ENCODE measurements at places on chromosomes 16 and 17.

DNA sequence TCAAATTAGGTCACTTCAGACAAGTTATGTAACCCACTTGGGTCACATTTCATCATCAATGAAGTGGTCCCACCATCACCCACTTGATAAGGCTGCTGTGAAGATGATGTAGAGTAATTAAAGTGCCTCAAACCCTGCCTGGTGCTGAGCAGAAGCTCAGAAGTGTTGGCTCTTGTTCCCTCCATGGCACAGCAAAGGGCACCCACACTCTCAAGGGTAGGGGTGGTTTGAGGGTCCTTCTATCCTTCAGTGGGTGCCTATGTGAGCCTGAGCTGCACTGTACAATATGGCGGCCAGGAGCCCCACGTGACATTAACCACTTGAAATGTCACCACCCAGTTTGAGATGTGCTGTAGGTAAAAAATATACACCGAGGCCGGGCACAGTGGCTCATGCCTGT is 71.5 kb downstream of the CYTH1 start:
- no peak for DNase-seq

GRCh38 chr17:83079766-83080578 is 563 bp downstream of the METRNL start:
- no peak for DNase-seq

GRCh38 chr17:31392856-31393748 is 1.6 kb downstream of the RAB11FIP4 start:
- no peak for DNase-seq

DNA sequence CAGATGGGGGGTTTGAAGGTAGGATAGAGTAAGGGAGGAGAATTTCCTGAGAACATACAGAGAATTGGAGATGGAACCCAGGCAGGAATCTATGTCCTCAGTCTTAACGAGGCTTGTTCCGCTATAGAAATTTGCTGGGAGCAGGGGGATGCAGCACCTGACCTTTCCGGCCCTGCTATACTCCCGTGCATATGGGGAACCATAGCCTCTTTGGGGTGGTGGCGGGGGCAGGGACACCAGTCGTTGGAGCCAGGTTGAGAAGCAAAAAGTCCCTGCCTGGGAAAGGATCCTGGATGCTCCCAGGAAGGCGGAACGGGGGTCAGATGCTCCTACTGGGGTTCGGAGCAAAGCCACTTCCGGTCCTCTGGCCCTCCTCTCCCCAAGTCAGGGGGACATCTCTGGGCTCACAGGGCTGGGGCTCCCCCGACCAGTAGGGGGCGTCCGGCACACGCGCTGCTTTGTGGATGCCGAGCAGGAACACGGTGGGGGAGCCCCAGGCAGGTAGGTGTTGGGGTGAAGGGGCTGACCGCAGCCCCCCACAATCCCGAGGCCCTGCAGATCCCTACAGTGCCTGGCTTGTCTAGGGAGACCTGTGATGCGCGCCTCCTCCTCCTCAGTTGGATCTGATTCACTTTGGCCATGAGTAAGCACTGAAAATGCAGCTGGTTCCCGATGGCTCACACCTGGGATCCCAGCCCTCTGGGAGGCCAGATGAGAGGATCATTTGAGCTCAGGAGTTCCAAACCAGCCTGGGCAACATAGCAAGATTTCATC is 15.5 kb upstream of the TFAP4 start:
- DNase-seq, result peak; percentile 82

DNA sequence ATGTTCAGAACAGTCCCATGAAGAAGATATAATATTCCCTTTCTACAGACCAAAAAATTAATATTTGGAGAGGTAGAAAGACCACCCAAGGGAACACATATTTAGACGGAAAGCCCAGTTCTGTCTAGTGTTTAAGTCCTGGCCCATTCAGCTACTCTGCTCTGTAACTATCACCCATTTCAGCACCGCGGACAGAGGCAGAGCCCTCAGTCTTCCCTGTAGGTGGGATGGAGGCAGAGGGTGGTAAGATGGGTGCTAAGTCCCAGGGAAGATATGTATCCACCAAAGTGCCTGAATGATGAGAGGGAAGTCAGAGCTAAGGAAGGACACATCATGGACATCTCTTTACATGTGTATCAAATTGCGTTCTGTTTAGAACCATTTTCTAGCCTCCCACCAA is 27.8 kb upstream of the C16orf78 start:
- DNase-seq, result no peak

DNA sequence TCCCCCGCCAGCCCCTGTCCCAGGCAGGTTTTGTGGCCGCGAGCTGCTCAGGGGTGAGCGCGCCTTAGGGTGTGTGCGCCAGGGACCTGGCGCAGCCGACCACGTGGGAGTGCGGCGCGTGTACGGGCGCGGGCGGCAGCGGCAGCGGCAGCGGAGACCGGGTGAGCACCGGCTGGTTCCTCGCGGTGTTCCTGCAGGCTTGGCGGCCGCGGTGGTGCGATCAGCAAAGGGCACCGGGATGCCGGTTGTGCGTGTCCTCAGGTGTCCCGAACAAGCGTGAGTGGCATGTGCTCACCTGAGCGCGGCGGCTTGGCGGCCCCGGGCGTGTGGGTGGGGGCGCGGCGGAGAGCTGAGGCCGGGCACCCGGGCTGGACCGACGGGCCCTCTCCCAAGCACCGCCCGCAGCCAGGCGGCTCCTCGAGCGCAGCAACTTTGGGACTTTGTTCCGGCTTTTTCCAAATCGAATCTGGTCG is 381 bp upstream of the HSD11B2 start:
- DNase-seq, result no peak

DNA sequence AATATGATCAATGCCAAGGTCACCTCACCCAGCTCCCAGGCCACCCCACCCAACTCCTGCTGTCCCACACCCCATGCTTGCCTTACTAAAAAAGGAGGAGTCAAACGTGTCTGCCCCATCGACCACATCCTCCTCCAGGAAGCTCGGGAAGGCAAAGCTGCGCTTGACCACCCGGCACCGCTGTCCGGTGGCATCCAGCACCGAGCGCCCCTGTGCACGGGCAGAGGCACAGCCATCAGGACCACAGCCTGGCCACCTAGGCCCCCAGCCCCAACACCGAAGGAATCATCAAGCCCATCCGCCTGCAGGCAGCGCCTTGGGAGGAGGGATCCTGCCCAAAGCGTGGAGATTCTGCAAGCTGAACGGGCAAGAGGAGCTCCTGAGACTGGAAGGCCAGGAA is 10.2 kb downstream of the AANAT start:
- peak; percentile 12 for DNase-seq

DNA sequence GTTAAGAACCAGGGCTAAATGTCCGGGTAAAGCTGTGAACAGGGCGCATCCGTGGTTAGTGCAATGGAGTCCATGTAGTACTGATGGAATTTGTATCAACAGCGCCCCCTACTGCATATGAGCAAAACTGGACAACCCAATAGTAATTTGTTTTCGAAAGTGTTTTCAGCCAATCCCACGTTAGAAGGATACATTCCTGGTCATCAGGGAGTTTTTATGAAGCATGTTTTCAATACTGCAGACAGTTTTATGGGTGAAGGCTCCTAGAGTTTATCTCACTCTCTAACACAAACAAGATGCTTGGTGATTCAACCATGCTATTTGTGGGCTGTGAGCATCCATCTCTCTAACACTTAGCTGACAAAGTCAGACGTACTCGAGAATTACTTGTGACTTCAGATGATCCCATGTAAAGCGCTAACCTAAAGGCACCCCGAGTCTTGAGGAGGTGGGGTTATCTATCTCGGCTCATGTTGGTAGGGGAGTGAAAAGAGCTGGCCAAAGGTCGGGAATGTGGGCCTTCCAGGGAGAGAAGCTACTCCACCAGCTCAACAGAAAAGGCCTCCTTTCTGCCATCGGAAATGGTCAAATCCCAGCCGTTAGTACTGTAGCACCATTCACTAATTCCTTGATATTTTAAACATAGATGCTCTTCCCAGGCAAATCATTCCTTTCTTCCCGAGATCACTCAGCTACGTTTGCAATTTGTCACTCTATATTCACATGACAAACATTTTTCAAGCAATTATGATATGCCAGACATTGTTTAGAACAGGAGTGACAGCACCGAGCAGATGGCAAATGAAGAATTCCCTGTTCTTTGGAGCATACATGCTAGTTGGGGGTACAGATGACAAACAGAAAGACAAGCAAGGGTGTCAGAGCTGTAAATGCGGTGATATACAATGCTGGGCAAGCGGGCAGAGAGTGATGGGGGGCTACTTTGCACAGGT is 46.9 kb upstream of the HNF1B start:
- DNase-seq, result peak; percentile 53

All from GM06990 (cell line).